IPS DF 6.9 (cell line): ENCODE measurements at places on chromosomes 4 and X.

- H3K27me3 ChIP-seq = no peaks in the 10 kb centered on the region
- H3K4me3 ChIP-seq = no peak overlapping the region
- H3K36me3 ChIP-seq = no peaks in the 10 kb centered on the region
Measured at GRCh38 chrX:39427906-39428305, 626.6 kb downstream of the MID1IP1 start.

DNA sequence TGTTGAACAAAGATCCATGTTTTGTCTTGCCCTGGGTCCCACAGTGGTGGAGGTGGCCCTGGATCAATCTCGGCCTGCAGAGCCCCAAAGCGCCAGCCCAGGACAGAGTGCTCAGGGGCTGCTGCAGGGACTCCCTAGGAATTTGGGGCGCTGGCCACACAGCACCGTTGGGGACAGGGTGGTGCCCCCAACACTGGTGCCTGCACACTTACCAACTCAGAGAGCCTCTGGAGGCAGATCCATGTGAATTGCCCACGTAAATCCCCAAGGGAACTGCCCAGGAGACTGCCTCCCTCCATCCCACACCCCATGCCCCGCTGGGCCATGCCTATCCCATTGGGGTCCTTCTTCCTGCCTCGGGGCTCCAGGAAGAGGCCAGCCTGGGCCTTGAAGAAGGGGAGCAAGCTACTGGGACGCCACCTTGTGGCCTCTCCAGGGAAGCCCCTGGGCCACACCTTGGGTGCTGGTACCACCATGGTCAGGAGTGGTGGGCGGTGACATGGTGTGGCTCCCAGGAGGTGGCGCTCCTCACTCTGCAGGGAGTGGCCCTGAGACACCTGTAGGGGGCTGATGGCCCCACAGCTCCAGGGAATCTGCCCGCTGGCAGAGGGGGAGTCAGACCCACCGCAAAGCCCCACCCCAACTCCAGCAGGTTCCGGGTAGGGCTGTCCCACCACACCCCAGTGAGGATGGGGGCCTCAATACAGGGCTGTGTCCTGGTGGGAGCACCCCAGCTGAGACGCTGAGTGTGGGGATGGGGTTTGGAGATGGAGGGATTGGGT, 22.8 kb downstream of the CFAP99 start:
- H3K27me3 ChIP-seq = no peaks in the 10 kb centered on the region
- peaks cover 2% of the 10 kb centered on the region; the same call in 1 of the 2 replicates for H3K4me1 ChIP-seq
- no peak overlapping the region for H3K27ac ChIP-seq
- no peak overlapping the region for H3K4me3 ChIP-seq

GRCh38 chr4:10701702-10702460, 17.3 kb upstream of the CLNK start:
- H3K4me1 ChIP-seq = peaks cover 1% of the 10 kb centered on the region; the same call in 1 of the 2 replicates
- no peak overlapping the region for H3K4me3 ChIP-seq
- no peaks in the 10 kb centered on the region for H3K27me3 ChIP-seq
- no peak overlapping the region for H3K27ac ChIP-seq

GRCh38 chr4:126604268-126604867, 1028.4 kb upstream of the INTU start:
- no peaks in the 10 kb centered on the region for H3K36me3 ChIP-seq
- no peak overlapping the region for H3K4me3 ChIP-seq
- H3K27me3 ChIP-seq = no peaks in the 10 kb centered on the region

- no peaks in the 10 kb centered on the region for H3K36me3 ChIP-seq
- H3K27me3 ChIP-seq = no peaks in the 10 kb centered on the region
- no peak overlapping the region for H3K27ac ChIP-seq
- no peaks in the 10 kb centered on the region for H3K4me1 ChIP-seq
Measured at GRCh38 chr4:70687392-70687791, 940 bp upstream of the UTP3 start.

DNA sequence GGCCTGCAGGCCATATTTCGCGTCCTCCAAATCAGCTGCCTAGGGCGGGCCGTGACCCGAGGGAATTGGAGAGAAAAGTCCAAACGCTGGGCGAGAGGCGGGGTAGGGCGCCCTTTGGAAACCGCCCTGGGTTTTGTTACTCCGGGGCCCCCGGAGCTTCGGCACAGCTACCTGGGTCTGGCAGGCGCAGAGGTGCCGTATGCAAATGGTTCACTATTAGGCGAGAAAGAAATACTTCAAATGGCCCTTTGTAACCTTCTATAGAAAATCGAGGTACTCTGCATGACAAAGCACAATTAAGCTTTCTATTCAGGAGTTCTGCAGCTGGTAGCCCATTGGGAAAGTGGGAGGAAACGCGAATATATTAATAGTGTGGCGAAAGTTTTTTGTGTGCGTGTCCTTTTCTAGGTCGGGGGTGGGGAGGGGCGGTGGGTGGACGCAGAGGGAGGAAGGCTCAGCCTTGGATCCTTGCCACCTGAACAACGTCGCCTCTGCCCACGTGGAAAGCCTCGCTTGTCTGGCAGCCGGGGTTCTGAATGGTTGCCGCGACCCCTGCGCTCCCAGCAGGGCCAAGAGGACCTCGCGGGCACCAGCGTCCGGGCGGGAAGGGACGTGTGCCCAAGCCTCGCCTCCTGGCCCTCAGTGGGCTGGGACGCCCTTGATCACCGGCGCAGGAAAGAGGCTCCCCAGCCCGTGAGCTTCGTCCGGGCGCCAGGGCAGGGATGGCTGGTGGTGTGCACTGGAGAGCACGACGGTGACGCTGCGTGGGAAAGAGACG, 9.5 kb downstream of the GSX2 start:
- no peak for DNase-seq
- H3K4me1 ChIP-seq = peaks cover 5% of the 10 kb centered on the region
- H3K27ac ChIP-seq = no peak overlapping the region
- peaks cover 34% of the 10 kb centered on the region for H3K27me3 ChIP-seq
- H3K4me3 ChIP-seq = peak overlapping the region; percentile 26; the same call in 1 of the 2 replicates
- no peaks in the 10 kb centered on the region for H3K36me3 ChIP-seq

GRCh38 chr4:182729516-182729915, 187.7 kb downstream of the DCTD start:
- H3K36me3 ChIP-seq = no peaks in the 10 kb centered on the region; the same call in 1 of the 2 replicates
- DNase-seq = no peak
- H3K27ac ChIP-seq = no peak overlapping the region

DNA sequence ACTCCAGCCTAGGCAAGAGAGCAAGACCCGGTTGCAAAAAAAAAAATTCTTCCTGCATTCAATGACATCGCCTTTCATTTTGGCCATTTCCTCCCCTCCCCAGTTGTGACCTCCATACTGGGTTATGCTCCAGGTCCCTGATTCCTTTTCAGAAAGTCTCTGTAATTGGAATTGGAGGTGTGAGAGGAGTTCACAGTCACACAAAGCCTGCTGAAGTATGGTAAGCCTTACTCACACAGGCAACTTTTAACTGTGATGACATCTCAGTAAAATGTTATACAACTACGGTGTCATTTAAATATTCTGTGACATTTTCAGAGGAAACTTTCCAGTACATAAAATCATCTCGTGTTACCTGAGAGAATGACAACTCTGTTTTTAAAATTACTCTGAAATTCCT, 73.6 kb downstream of the CEP44 start:
- H3K4me3 ChIP-seq = no peak overlapping the region
- H3K27me3 ChIP-seq = no peaks in the 10 kb centered on the region
- no peaks in the 10 kb centered on the region for H3K36me3 ChIP-seq

GRCh38 chr4:76706581-76706980, 191.4 kb downstream of the SOWAHB start:
- no peak for DNase-seq
- H3K36me3 ChIP-seq = peaks cover 6% of the 10 kb centered on the region; the same call in 1 of the 2 replicates
- peaks cover 2% of the 10 kb centered on the region; the same call in 1 of the 2 replicates for H3K4me1 ChIP-seq
- no peak overlapping the region for H3K27ac ChIP-seq
- H3K27me3 ChIP-seq = no peaks in the 10 kb centered on the region

DNA sequence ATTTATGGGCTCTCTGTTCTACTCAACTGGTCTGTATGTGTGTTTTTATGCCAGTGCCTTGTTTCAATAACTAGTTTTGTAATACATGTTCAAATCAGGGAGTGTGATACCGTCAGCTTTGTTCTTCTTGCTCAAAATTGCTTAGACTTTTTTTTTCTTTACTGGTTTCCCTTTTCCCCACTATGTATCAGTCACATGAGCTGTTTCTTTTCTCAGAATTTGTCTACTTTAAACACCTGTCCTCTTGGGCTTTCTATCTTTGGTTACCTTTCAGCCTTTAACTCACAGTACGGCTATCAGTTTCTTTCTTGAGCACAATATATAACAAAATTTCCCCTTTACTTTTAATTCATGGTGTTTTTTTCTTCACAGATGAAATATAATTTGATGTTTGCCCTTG, 5.4 kb upstream of the GLRA3 start:
- H3K27ac ChIP-seq = no peak overlapping the region
- H3K36me3 ChIP-seq = no peaks in the 10 kb centered on the region
- DNase-seq = no peak
- H3K4me1 ChIP-seq = no peaks in the 10 kb centered on the region

- peak overlapping the region; percentile 59; the same call in 1 of the 2 replicates for H3K4me3 ChIP-seq
- no peaks in the 10 kb centered on the region for H3K36me3 ChIP-seq
- H3K27me3 ChIP-seq = peaks cover 39% of the 10 kb centered on the region
- H3K27ac ChIP-seq = no peak overlapping the region
- no peak for DNase-seq
- no peaks in the 10 kb centered on the region for H3K4me1 ChIP-seq
Measured at GRCh38 chr4:105147553-105148161, 981 bp downstream of the TET2 start.

- no peak for DNase-seq
- no peaks in the 10 kb centered on the region for H3K27me3 ChIP-seq
- no peak overlapping the region for H3K27ac ChIP-seq
Measured at GRCh38 chrX:137101273-137101990, 67.6 kb upstream of the GPR101 start.

DNA sequence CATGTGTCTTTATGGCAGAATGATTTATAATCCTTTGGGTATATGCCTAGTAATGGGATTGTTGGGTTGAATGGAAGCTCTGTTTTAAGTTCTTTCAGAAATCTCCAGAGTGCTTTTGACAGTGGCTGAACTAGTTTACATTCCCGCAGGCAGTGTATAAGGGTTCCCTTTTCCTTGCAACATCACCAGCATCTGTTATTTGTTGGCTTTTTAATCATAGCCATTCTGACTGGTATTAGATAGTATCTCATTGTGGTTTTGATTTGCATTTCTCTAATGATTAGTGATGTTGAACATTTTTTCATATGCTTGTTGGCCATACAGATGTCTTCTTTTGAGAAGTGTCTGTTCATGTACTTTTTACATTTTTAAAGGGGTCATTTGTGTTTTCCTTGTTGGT, 129.8 kb downstream of the TBCK start:
- no peak overlapping the region for H3K4me3 ChIP-seq
- no peaks in the 10 kb centered on the region for H3K36me3 ChIP-seq
- no peak overlapping the region for H3K27ac ChIP-seq
- H3K4me1 ChIP-seq = no peaks in the 10 kb centered on the region
- DNase-seq = no peak

GRCh38 chr4:158870626-158871334, 102.0 kb downstream of the FNIP2 start:
- no peaks in the 10 kb centered on the region for H3K36me3 ChIP-seq
- 0 out of 2 replicates have a peak, but pooled peaks cover 1% of the 10 kb centered on the region for H3K4me1 ChIP-seq
- no peaks in the 10 kb centered on the region for H3K27me3 ChIP-seq
- DNase-seq = peak; percentile 31

DNA sequence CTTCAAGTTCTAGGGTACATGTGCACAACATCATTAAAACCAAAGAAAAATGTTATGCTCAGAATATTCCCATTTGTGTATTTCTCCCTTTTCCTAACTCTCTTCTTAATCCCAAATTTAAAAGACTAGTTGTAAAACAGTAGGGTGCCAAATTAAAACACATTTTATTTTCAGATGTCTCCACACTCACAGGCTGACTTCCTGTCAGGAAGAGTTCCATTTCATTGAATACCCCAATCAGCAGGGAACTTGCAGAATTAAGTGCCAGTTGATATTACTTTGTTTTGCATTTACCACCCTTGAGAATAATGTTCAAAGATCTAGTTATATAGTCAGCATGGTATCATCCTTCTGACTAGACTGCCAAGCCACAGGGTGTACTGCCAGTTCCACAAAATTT, 207.9 kb downstream of the MAB21L2 start:
- no peaks in the 10 kb centered on the region; the same call in 1 of the 2 replicates for H3K4me1 ChIP-seq
- no peak overlapping the region for H3K27ac ChIP-seq
- no peaks in the 10 kb centered on the region for H3K36me3 ChIP-seq
